ENCODE measurements at places on chromosomes 2 and 18.

- peak; percentile 43 for DNase-seq
Observed at GRCh38 chr2:231037202-231037730, at the start of gene C2orf72. Gene C2orf72, plus strand, starts transcription at chr2:231037523. Its CDS starts 43 bp downstream, at chr2:231037566.

DNA sequence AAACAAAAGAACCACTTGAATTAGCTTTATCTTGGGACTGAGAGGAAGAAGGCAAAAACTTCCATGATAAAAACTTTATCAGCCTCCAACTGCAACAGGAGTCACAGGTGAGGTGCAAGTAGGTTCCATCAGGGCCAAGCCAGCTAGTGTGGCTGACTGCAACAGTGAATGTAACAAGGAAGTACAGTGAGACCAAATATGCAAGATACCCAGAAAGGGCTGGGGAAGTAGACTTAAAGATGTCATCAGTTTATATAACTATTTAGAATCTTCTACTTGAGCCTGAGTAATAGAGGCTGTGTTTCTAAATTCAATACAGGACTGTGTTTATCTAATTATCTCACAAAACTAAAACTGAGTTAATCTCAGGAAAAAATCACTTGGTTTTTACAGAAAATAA lies 14.8 kb downstream of the PLEKHM3 start:
- DNase-seq = no peak

- DNase-seq = no peak
Observed at GRCh38 chr2:180947208-180947689, 33.2 kb upstream of the UBE2E3 start.

DNA sequence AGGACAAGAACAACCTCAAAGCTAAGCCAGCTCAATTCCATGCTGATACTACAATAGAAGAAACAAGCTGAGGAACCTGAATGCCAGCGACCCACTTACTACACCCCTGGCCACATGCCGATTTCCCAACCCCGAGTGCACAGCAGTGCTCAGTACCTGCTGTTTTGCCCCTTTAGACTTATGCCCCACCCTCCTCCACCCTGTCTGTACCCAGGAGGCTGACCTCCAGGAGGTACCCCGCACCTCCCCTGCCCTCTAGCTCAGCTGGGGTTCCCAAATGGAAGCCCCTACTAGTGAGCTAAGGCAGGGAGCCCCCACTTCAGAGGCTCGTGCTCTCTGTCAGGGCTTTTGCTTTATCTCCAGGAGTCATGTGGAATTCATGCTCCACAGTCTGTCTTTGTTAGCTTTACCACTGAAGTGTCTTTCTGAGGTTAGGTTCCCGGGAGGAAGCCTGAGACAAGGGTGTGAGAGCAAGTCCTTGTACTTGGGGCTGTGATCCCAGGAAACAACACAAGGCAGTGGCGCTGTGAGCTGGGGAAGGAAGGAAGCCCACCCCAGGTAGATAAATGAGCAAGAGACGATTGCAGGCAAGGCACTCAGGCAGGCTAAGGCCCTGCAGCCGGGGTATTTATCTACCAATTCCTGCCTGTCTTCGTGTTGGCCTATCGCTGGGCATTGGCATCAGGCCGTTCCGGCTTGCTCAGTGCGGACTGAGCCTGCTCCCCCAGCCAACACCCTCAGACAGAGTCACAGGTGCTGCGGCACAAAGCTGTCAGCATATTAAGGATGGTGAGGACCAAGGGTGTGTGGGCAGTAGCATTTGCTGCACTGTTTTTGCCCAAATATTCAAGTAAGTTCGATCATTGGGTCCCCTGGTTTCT lies 220.5 kb downstream of the CYP26B1 start:
- no peak for DNase-seq

DNA sequence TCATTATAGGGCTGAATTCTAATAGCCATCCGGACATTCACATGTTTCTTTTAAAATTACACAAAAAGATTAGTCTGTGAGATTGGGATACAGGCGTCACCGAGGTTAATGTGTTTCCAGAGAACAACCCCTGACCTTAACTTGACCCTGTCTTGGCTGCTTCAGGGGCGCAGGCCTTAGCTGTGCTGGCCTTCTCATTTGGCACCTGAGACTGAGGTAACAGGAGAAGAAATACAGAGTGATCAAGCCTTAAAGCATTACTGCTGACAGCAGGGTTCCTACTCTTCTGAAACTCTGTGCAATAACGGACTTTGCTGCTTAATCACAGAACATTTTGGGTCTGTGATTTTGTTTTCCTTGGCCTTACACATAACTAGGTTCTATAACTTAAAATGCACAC lies 92.6 kb downstream of the RAPH1 start:
- DNase-seq = no peak

GRCh38 chr18:10055125-10055750 lies 141.4 kb downstream of the VAPA start:
- no peak for DNase-seq

DNA sequence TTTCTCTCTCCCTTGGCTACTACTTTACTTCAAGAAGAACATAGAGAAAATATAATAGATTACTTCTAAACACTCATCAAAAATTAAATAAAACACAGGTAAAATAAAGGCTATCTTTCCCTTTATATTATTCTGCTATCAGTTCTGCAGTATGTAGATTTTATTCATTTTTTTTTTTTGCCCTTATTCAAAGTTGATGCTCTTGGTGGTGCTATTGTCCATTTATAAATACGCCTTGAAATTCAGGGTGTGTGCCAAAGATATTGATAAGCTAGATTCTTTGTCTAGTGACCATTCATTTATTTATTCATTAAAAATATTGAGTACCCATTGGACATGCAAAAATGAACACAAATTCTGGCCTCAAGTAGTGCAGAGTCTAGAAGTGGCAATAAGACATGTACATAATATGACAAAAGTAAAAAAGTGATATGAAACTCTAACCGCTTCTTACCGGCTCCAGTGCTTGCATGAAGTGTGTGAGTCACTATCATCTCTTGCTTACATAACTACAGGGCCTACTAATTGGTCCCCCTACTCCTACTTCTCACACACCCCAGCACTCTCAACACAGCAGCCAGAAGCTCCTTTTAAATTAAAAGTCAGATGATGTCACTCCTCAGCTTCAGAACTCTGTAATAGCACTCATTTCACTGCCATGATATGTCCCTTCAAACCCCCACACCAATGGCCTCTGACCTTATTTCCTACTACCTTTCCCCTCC lies 208.3 kb upstream of the FANCL start:
- DNase-seq = peak; percentile 12

GRCh38 chr2:180698668-180699067 lies 281.7 kb upstream of the UBE2E3 start:
- DNase-seq = no peak

DNA sequence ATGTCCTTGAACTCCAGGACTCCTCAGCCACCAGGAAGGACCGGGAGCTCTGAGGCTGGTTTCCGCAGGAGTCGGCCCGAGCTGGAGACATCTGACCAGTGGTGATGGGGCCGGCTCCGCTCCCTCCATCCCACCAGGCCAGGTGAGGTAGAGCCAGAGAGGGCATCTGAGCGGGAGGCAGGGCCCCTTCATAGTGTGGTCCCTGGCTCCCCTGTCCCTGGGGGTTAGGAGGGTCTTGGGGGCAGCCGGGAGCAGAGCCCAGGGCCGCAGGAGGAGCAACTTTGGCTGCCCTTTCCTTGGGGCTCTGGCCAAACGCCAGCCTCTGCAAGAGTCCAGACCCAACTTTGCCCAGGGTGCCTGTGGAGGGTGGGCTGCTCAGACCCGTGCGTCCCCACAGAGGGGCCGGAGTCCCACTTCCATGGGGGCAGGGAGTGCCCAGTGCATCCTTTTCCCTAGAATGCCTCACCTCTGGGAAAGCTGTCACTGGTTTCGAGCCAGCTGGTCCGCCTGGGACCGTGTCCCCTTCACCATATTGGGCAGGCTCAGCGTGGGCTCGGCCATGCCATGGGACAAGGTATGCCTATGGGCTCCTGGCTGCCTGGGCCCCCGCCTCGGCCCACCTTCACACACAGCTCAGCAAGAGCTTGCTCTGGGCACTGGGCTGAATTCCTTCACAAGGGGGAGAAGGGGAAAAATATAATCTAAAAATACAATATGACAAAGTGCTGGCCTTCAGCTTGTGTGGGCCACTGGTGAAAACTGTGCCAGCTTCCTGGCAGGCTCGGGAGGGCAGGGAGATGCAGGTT lies 148.6 kb downstream of the TWIST2 start:
- DNase-seq = no peak

DNA sequence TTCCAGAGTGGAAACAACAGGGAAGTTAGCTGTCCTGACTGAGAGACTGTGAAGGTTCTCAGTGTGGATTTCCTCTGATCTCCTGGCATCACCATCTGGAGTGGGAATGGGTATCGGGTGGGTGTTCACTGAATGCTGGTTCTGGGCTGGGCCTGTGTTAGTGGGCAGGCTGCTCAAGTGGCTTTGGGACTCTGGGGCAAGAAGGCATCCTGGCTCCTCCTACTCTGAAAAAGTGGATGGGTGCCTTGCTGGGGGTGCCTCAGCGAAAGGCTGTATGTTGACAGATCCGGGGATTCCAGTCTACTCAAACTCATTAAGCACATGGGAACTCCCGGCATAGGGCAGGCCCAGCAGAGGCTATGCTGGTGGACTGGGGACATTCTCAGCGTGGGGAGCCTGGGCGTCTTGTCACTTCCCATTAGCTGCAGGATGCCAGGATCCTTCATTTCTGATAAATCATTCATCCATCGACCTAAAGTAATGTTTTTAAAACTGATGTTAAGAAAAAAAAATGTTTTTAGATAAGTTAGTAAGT lies 27.5 kb upstream of the CHRNA1 start:
- no peak for DNase-seq

DNA sequence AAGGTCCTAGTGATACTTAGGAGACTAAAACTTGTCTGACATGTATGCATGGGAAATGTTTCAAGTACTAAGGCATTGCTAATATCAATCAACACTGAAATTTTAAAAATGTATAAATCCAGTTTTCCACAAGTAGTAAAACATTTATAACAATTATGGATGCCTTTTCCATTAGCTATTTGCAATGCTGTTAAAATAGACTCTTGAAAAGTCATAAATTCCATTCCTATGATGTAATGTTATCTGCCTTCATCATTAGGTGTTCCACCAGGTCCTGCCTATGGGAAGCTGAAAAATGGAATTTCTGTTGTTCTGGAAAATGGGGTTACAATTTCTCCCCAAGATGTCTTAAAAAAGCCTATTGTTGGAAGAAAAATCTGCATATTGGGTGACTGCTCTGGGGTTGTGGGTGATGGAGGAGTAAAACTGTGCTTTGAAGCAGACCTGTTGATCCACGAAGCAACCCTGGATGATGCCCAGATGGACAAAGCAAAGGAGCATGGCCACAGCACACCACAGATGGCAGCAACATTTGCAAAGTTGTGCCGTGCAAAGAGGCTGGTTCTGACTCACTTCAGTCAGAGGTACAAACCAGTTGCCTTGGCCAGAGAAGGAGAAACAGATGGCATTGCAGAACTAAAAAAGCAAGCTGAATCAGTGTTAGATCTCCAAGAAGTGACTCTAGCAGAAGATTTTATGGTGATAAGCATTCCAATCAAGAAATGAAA lies 18.7 kb downstream of the ELAC1 start:
- no peak for DNase-seq

DNA sequence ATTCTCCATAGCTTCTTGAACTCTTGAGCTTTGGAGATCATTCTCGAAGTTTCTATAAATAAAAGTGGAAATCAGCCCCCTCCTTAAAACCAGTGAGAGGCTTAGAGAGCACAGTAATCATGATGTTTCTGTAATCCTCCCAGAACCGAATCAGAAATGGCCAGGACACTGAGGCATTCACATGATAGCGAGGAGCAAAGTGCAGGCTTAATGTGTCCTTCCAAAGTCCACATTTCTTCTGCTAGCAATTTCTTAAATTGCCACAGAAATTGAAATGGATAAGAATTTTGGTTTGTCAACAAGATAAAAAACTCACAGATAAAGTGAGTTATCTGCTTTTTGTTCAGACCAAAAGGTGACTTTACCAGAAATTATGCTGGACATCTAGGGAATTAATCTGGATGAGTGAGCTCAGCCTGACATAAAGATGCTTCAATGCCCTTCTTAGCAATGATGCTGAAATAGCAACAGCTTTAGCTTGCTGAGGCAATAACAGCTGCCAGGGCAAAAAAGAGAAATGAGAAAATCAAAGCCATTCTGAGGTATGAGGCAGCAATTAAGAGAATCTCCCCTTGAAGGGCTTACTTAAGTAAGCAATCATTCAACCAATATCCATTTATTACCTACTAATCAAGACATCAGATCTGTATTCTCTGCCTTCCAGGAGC lies 82.4 kb upstream of the PHLPP1 start:
- DNase-seq = peak; percentile 71

GRCh38 chr2:228040995-228041394 lies 140.5 kb downstream of the SPHKAP start:
- DNase-seq = no peak

DNA sequence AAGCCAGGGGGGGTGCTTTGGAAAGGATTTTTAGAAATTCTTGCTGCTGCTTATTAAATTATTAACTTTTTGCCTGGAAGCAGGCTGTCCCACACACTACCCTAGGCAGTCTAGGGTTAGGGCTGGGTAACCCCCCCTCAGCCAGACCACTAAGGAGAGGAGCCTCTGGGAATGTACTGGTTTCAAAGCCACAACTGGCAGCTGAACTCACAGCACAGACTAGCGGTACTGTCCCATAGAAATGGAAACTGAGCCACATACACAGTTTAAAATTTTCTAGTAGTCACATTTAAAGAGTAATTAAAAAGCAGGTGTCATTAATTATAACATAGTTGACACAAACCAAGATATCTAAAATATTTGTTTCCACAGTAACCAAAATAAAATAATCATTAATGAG lies 50.1 kb downstream of the SPRED2 start:
- no peak for DNase-seq

DNA sequence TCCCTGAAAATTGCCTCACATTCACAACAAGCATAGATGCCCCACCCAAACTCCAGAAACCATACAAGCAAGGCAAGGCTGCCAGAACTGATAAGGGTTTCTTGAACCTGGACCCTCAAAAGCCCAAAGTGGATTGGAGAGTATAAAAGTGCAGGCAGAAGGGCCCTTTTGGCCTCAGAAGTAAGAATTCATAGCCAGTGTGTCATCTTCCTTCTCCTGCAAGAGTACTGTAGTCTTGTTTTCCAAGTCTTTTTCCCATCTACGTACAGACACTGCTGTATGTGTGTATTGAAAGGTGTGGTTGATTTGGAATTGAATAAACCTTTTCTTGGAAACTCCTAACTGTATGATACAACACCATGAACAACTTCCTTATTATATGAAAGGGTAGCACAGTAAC lies 46.8 kb downstream of the ZC3H15 start:
- no peak for DNase-seq

DNA sequence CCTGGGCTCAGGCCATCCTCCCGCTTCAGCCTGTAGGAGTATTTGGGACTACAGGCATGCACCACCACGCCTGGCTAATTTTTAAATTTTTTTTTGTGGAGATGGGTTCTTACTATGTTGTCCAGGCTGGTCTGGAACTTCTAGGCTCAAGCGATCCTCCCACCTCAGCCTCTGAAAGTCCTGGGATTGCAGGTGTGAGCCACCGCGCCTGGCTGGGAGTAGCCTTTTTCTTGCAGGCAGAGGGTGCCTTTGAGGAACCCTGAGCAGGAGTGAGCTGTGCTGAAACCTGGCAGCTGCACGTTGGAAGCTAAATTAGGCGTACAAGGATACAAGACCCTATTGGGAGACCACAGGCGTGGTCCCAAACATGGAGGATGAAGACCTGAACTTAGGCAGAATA lies 8.0 kb downstream of the CTDSP1 start:
- peak; percentile 24 for DNase-seq

GRCh38 chr2:140355511-140356090 lies 1575.4 kb upstream of the NXPH2 start:
- no peak for DNase-seq
